ENCODE measurements at places on chromosomes 12 and 14.

DNA sequence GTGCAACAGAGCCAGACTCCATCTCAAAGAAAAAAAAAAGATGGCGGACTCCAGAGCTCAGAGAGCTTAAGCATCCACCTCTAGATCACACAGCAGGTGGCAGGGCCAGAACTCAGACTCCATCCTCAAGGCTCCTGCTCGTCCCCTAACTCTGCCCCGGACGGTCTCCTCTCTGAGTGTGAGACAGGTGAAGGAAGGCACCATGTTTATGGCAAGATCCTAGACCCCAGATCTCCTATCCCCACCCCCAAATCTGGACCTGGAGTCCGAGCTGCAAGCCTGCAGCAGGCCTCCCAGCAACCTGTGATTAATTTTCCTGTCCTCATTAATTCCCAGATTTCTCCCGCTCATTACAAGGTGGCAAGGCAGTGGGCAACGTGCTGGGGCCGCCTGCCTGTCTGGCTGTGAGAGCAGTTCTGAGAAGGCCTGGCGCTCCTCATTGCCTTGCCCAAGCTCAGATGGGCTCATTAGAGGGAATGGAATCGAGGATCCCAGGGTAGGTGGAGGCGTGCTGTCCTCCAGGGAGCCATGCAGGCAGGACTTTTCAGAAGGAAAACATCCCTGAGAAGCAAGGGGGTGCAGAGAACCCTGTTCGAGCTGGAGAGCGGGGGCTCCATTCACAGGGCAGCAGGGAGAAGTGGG lies 296.6 kb upstream of the RTL1 start:
- DNase-seq: no peak

DNA sequence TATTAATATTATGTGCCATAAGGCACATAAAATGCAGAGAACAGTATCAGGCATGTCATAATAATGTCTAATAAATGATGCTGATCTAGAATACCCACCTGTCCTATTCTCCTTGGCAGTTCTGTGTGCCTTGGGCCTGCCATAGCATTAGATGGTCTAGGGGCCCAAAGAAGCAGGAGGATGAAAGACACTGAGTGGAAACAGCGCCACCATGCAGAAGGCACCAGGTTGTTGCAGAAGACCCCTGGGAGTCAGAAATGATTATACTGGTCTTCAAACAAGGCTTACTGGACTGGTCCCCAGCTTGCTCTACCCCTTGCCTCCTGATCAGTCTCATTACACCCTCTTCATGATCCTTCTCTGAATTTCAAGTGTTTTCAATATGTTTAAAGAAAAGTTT lies 353.3 kb downstream of the GRIN2B start:
- no peak for DNase-seq

GRCh38 chr14:37369425-37369824 lies 171.7 kb downstream of the MIPOL1 start:
- DNase-seq: peak; percentile 63

GRCh38 chr12:127607146-127607725 lies 659.7 kb upstream of the TMEM132C start:
- no peak for DNase-seq

GRCh38 chr14:102210421-102211042 lies 70.8 kb downstream of the WDR20 start:
- DNase-seq: no peak

DNA sequence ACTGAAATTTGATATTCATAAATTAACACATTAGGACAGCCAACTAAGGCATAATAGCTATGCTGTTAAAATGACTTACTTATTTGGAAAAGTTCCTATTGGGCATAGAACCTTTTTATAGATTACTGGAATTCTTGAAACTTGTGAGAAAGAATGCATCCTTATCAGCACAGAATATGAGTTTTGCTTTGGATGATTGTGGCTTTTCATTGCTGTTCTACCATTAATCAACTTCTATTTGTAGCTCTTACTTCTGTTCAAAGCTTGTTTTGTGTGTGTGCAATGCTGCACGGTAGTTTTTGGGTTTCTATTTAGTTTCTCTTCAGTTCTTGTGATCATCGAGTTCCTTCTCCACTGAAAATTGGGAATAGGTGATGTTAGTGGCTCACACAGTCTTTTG lies 152.4 kb upstream of the PELI2 start:
- DNase-seq: no peak

DNA sequence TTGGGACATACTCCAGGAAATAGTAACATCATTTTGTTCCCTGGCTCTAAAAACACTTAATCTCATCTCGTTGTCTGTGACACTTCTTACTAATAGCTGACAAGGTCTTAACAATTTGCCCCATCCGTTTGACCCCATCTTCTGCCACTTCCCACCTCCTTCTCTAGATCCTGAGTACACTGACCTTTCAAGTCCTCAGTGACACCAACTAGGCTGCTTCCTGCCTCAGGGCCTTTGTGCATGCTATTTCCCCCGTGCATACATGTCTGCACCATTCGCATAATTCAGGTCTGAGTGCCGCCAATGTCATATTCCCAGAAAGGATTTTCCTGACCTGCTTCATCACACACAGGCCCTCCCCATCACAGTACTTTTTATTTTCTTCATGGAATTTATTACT lies 70.6 kb upstream of the CCND2 start:
- no peak for DNase-seq

GRCh38 chr12:50222275-50222783 lies 55.2 kb upstream of the CERS5 start:
- peak; percentile 90 for DNase-seq

GRCh38 chr14:75906228-75906627 lies 75.6 kb downstream of the TGFB3 start:
- DNase-seq: no peak

DNA sequence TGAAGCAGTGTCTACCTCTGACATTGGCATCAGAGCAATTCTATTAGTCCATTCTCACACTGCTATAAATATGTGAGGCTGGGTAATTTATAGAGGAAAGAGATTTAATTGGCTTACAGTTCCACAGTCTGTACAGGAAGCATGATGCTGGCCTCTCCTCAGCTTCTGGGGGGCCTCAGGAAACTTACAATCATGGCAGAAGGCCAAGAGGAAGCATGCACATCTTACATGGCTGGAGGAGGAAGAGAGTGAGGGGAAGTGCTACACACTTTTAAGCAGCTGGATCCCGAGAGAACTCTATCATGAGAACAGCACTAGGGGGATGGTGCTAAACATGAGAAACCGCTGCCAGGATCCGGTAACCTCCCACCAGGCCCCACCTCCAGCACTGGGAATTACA lies 25.7 kb upstream of the SEL1L start:
- DNase-seq: no peak

DNA sequence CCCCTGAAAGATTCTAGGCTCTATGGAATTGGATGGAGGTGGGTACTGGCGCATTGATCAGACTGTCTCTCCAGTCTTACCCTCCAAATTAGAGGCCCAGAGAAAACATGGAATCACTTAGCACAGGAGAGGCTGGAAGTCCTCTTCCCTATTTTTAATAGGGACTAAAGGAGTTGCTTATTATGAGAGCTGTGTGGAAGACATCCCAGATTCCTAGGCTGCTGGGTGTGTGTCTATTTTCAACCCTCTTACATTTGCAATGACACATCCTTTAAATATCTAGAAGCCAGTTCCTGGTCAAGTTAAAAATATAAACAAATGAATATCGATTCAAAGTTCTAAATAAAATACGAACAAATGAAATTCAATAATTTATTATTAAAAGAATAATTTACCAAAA lies 58.3 kb upstream of the ARID2 start:
- no peak for DNase-seq

DNA sequence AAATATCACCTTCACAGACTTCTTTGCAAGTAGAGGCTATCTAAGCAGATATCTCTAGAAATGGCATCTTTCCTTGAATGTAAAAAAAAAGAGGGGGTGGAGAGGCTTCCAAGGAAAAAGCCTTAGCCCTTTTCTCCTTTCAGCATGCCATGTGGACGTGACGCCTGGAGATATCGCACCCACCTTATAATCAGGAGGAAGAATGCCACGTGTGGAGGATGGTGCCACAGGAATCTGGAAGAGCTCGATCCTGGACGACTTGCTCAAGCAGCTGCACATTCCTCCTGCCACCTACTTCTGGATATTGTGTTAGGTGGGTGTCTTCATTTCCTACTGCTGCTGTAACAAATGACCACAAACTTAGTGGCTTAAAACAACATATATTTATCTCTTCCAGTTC lies 203.6 kb downstream of the NUAK1 start:
- no peak for DNase-seq

DNA sequence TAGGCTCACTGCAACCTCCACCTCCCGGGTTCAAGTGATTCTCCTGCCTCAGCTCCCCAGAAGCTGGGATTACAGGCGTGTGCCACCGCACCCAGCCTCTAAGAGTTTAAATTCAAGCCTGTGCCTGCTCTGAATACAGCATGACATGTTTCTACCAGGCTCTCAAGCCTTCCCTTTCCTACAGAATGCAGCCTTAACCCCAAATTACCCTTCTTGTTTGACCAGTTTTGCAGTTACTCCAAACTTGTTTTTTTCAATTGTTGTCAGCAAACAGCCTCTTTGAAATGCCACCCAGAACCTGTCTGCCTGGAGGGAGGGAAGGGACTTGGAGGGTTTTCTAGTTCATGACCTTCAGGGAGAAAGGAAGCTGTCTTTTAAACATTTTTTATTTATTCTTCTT lies 15.4 kb downstream of the GLTP start:
- peak; percentile 69 for DNase-seq

DNA sequence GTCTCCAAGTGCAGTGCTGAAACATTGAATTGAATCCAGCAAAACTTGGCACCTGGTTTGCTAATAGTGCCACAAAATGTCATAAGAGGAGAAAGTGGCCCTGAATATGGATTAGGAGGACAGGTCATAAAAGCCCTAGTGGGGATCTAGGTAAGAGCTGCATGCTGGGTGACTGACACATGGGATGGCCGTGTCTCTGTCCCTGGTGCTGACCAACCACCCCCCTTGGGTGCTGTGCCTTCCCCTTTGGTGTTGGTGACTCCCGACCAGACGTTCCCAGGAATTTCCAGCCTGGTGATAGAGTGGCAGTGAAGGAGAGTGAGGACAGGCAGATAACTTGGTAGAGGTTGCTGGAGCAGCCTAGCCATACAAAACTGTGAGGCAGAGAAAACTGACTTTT lies 142.8 kb downstream of the VRK1 start:
- no peak for DNase-seq

- no peak for DNase-seq
Measured at GRCh38 chr12:15520844-15521243, 198.5 kb downstream of the PTPRO start.

DNA sequence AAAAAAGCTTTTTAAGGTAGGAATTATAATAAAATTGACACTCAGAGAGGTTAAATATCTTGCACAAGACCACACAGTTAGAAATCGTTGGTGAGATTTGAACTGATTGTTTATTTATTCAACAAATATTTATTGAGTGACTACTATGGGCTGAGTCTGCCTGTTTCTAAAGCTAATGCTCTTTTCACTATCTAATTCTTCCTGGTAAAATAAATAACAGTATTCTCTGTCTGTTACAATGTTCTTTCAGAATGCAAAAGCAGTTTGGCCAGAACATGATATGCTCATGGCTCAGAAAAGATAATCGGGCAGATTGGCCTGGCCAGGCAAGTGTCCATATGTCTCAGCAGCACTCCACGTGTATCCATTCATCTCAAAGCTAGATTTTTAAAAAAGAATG lies 82.0 kb downstream of the BTG1 start:
- DNase-seq: peak; percentile 43

GRCh38 chr14:90837355-90837754 lies 21.1 kb upstream of the TTC7B start:
- DNase-seq: no peak

DNA sequence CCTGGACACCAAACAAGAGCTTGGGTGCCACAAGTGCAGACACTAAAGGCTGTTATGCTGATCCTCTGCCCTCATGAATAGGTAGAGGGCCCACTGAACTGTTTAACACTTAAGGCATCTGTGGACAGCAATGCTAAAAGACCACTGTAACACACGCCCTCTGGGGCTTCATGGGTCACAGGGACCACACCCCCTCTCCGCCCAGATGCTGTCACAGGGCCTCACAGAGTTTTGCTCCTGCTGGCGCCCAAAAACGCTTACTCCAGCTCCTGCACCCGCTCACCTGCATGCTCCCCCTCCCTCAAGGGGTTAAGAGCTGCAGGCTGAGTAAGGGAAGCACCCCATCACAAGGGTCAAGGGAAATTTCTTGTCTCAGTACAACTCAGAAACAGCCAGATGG lies 141.8 kb upstream of the NUDT4 start:
- no peak for DNase-seq

GRCh38 chr12:103100257-103100831 lies 142.9 kb downstream of the ASCL1 start:
- DNase-seq: no peak

GRCh38 chr14:93160353-93160801 lies 24.3 kb downstream of the MOAP1 start:
- DNase-seq: peak; percentile 66

DNA sequence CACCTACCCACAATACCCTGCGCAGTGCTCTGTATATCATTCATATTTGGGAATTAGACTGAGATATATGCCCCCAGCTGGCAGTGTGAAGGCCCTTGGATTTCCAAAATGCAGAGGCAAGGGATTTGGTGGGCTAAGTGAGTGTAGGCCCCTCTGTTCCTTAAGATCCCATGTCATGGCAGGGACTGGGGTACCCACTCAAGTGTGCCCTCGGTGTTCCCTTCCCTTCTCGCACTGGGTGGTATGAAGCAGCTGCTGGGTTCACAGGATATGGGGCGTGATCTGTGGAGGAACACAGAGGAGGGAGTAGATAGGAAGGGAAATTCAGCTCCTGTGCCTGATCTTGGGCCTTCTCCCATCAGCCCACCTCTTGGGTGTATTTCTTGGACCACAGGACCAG lies 63.1 kb upstream of the VASH1 start:
- DNase-seq: no peak

Measured in DMS53 (cell line).